ENCODE measurements at places on chromosomes 1 and 21. TPM values are rescaled to one million over a fixed set of nuclear protein-coding genes. Genes with fewer than 3 reads are reported as not detected.

DNA sequence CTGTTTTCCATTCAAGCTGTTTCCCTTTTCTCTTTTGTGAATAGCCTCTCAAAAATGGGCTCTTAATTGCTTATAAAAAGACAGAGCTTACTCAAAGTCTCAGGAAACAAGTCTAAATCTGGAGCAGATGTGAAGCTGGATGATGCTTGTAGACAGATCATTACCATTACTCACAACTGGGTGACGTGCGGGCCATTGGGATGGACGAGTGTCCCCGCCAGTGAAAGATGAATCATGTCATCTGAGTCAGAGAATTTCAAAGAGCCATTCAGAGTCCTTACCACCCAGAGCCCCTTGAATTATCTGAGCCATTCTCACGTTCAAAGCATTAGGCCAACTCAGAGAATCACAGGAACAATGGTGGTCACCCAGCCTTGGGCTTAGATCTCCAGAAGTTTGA lies 134.6 kb downstream of the HUNK start:
- no peaks in the 10 kb centered on the region for H3K27me3 ChIP-seq
- H3K4me1 ChIP-seq, result no peaks in the 10 kb centered on the region
- H3K27ac ChIP-seq, result no peak overlapping the region
- H3K4me3 ChIP-seq, result no peak overlapping the region
- no peak for DNase-seq
- H3K36me3 ChIP-seq, result no peaks in the 10 kb centered on the region

DNA sequence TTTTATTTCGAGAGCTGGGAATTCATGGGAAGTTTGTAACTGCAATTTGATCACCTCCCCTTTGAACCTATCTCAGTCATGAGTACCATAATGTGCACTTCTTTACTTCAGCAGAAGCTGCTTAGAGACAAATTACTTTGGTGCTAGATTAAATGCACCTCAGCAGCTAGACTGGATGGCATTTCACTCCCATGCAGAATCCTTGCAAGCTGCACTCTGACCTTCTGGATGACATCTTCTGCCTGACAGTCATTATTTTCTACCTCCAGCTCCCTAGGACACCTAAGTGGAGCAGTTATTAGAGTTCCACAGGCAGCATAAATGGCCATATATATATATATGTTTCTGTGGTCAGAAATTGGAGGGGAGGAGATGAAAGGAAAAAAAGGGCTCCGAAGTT lies 366.0 kb upstream of the TMPRSS15 start:
- H3K36me3 ChIP-seq, result no peaks in the 10 kb centered on the region
- H3K27ac ChIP-seq, result no peak overlapping the region
- H3K4me1 ChIP-seq, result no peaks in the 10 kb centered on the region
- H3K4me3 ChIP-seq, result no peak overlapping the region

DNA sequence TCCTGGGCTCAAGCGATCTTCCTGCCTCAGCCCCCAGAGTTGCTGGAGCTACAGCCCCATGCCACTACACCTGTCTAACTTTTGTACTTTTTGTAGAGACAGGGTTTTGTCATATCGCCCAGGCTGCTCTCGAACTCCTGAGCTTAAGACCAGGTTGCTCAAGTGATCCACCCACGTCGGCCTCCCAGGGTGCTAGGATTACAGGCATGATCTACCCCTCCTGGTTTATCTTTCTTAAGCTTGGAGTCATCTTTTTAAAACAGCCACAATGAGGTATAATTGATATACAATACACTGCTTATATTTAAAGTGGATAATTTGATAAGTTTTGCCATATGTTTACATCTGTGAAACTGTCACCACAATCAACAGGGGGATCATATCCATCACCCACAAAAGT lies 25.4 kb upstream of the WDR26 start:
- no peak for DNase-seq
- H3K27me3 ChIP-seq, result no peaks in the 10 kb centered on the region
- peaks cover 10% of the 10 kb centered on the region for H3K4me1 ChIP-seq

GRCh38 chr1:54743416-54744226 lies 20.7 kb downstream of the PARS2 start:
- H3K36me3 ChIP-seq, result peaks cover 9% of the 10 kb centered on the region
- no peak for DNase-seq
- no peak overlapping the region for H3K27ac ChIP-seq
- no peaks in the 10 kb centered on the region for H3K27me3 ChIP-seq

- H3K36me3 ChIP-seq, result no peaks in the 10 kb centered on the region
- no peak overlapping the region for H3K27ac ChIP-seq
- H3K27me3 ChIP-seq, result peaks cover under 1% of the 10 kb centered on the region
- DNase-seq, result no peak
- H3K4me1 ChIP-seq, result no peaks in the 10 kb centered on the region
- H3K4me3 ChIP-seq, result no peak overlapping the region
Observed at GRCh38 chr1:20597650-20598049, 8.8 kb downstream of the CDA start.

GRCh38 chr1:111615870-111616715 lies 3.5 kb upstream of the RAP1A start:
- peaks cover 11% of the 10 kb centered on the region for H3K36me3 ChIP-seq
- H3K4me1 ChIP-seq, result peaks cover 35% of the 10 kb centered on the region
- H3K4me3 ChIP-seq, result peak overlapping the region; percentile 71
- peak; percentile 43 for DNase-seq
- H3K27me3 ChIP-seq, result no peaks in the 10 kb centered on the region

GRCh38 chr21:25809013-25809412 lies 74.2 kb downstream of the GABPA start:
- H3K4me1 ChIP-seq, result peaks cover 5% of the 10 kb centered on the region
- H3K36me3 ChIP-seq, result no peaks in the 10 kb centered on the region
- no peak overlapping the region for H3K27ac ChIP-seq

- no peak overlapping the region for H3K27ac ChIP-seq
- no peak overlapping the region for H3K4me3 ChIP-seq
- H3K27me3 ChIP-seq, result no peaks in the 10 kb centered on the region
- DNase-seq, result no peak
- H3K4me1 ChIP-seq, result peaks cover 3% of the 10 kb centered on the region
- no peaks in the 10 kb centered on the region for H3K36me3 ChIP-seq
Observed at GRCh38 chr21:42475526-42476387, 20.3 kb downstream of the RSPH1 start.

DNA sequence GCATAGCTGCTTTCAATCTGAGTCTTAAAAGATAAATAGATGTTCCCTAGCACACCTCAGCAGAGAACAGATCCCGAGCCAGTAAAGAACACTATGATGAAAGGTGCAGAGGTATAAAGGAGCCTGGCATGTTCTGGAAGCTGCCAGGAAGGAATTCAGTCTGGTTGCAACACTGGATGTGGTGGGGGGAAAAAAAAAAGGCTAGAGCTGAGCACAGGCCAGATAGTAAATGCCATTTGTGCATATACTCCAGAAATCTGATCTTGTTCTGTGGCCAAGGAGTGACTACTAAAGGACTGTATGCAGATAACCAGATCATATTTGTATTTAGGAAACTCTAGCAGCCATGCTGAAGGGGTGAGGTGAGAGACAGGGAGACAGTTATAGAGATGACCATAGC lies 240.3 kb downstream of the VAV3 start:
- no peak overlapping the region for H3K27ac ChIP-seq
- no peaks in the 10 kb centered on the region for H3K4me1 ChIP-seq
- peaks cover 5% of the 10 kb centered on the region for H3K36me3 ChIP-seq
- no peak for DNase-seq
- H3K27me3 ChIP-seq, result no peaks in the 10 kb centered on the region

GRCh38 chr1:107934578-107934977 lies 30.4 kb downstream of the VAV3 start:
- H3K36me3 ChIP-seq, result peaks cover 6% of the 10 kb centered on the region
- no peaks in the 10 kb centered on the region for H3K27me3 ChIP-seq
- H3K4me1 ChIP-seq, result peaks cover 62% of the 10 kb centered on the region
- DNase-seq, result no peak

DNA sequence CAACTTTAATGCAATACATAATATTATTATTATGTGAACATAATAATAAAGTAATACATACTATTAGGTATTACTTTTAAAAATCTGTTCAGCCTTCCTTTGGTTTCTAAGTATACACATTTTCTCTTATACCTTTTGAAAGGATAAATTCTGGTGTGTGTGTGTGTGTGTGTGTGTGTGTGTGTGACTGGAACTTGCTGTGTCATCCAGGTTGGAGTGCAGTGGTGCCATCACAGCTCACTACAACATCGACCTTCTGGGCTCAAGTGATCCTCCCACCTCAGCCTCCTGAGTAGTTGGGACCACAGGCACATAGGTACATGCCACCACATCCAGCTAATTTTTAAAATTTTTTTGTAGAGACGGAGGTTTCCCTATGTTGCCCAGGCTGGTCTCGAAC lies 88.5 kb downstream of the CCDC30 start:
- no peaks in the 10 kb centered on the region for H3K36me3 ChIP-seq
- H3K4me1 ChIP-seq, result no peaks in the 10 kb centered on the region
- H3K4me3 ChIP-seq, result no peak overlapping the region

GRCh38 chr1:241096982-241097381 lies 260.0 kb downstream of the RGS7 start:
- H3K27me3 ChIP-seq, result no peaks in the 10 kb centered on the region
- H3K36me3 ChIP-seq, result no peaks in the 10 kb centered on the region
- H3K4me1 ChIP-seq, result no peaks in the 10 kb centered on the region
- H3K4me3 ChIP-seq, result no peak overlapping the region
- no peak overlapping the region for H3K27ac ChIP-seq

DNA sequence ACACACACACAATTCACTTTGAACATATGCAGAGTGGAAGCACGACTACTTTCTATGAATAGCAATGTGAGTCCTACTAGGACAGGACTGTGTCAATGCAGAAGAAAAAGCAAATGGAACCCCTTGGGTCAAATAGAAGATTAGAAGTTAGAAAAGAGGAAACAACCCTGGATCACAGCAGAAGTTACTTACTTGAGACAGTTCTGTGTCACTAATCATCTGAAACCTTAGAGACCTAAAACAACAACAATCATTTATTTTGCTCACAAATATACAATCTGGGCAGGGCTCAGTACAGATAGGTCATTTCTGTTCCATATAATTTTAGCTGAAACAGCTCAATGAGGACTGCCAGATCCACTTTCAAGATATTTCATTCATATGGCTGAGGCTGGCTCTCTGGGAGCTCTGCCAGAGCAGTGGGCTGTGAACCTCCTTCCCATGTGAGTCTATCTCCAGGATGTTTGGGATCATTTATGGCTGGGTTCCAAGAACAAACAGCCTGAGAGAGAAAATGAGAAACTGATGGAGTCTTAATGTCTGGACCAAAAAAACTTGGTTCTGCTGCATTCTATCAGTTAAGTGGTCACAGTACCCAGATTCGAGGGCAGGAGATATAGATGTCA lies 42.5 kb upstream of the IL10 start:
- H3K36me3 ChIP-seq, result peaks cover 3% of the 10 kb centered on the region
- DNase-seq, result no peak

DNA sequence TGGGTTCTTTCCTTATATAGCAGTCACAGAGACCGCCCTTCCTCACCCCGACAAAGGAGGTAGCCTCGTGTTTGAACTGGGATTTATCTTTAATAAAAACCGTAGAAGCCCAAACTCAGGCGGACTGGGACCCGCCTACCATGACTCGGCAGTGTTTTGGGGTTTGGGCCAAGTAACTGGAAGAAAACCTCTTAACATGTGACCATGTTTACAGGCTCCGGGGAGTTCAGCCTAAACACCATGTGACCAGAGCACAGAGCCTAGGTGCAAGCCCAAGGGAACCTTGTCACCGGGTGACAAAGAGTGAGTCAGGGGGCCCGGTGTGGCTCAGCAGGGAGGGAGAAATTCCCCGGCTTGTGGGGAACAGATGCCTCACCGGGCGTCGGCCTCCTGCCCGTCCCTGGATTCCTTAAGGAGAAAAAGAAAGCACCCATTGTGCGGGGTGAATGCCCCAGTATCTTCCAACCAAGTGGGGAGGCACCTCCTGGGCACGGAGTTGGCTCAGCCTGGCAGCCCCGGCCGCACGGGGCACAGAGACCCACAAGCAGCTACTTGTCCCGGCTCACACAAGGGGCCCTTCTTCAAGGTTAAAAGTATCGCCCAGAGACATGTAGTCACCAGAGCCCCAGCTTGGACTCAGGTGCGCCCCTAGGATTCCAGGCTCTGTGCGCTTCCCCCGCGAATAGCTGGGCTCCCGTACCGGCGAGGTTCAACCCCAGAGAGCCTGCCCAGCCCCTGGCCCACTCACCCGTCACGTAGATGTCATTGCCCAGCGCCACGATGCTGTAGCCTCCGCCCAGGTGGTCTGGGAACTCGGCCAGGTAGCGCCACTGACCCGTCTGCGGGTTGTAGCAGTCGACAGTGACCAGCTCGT lies 1.4 kb downstream of the KLHL21 start:
- H3K36me3 ChIP-seq, result peaks cover 32% of the 10 kb centered on the region
- peak overlapping the region; percentile 95 for H3K4me3 ChIP-seq
- peak overlapping the region; percentile 96 for H3K27ac ChIP-seq
- peak; percentile 86 for DNase-seq

DNA sequence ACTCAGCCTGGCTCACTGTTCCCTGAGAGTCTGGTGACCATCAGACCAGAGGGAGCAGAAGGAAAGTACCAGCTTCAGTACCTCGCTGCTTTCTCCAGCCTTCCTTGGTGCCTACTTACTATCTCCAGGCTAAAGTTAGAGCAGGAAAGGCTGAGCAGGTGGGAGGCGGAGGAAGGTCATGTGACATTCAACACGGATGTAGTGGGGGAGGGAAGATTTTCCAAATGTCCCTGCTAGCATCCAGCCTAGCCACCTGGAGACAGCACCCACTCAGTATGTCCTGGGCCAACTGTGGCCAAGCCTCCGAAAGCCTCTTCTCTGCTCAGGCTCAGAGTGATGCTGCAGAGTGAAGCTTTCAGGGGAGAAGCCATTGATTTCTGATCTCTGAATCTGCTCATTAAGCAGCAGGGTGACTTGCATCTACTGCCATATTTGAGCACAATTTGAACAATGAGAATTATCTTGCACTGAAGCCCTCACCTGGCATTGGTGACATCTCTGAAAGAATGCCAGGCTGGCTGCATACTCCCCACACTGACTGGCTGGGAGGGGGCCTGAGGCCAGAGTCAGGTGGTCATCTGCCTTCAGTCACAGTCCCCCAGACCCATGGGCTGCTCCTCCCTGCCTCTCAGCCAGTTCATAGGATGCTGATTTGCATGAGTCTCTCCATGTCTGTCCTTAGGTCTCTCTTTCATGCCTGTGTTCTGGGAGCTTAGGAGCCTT lies 86.2 kb downstream of the KCND3 start:
- no peak for DNase-seq
- H3K27me3 ChIP-seq, result peaks cover 19% of the 10 kb centered on the region
- H3K27ac ChIP-seq, result no peak overlapping the region
- no peak overlapping the region for H3K4me3 ChIP-seq

- H3K4me1 ChIP-seq, result no peaks in the 10 kb centered on the region
- H3K4me3 ChIP-seq, result no peak overlapping the region
- H3K27ac ChIP-seq, result no peak overlapping the region
Observed at GRCh38 chr1:98824736-98825135, 163.2 kb downstream of the SNX7 start.

- H3K4me1 ChIP-seq, result peaks cover 7% of the 10 kb centered on the region
- no peak overlapping the region for H3K27ac ChIP-seq
- no peak overlapping the region for H3K4me3 ChIP-seq
- no peaks in the 10 kb centered on the region for H3K27me3 ChIP-seq
Observed at GRCh38 chr1:211625040-211625439, 46.1 kb upstream of the SLC30A1 start.

DNA sequence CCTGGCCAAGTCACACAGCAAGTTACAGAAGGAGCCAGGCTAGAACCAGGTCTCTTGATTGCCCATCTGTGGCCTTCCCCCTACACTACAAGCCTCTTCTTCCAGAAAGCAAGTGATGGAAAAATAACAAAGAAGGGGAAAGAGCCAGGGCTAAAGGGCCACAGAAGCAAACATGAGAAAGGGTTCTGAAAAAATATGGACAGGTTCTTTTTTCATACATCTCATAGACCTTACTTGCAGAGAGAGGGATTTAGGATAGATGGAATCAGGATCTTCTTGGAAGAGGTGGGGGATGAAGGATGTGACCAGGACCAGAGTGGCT lies 3.2 kb downstream of the RHBG start:
- H3K4me1 ChIP-seq, result peaks cover 2% of the 10 kb centered on the region
- no peak for DNase-seq
- H3K27ac ChIP-seq, result no peak overlapping the region
- H3K36me3 ChIP-seq, result no peaks in the 10 kb centered on the region
- H3K27me3 ChIP-seq, result peaks cover 75% of the 10 kb centered on the region
- no peak overlapping the region for H3K4me3 ChIP-seq

Gene CHIT1
- total RNA-seq, result 0.56 TPM

Gene ETV3L
- not detected for total RNA-seq

Data from activated naive CD8-positive, alpha-beta T cell treated with anti-CD3 and anti-CD28 coated beads for 36 hours (primary cell).